Breast epithelium (tissue), 4 donors: ENCODE measurements at places on chromosomes 7 and 10. TPM values are rescaled to one million over a fixed set of nuclear protein-coding genes. Genes with fewer than 3 reads are reported as not detected.

Gene LDB3
- 2.9 TPM for total RNA-seq

- DNase-seq = no peak
- H3K27me3 ChIP-seq = no peaks in the 10 kb centered on the region
- H3K4me3 ChIP-seq = no peak overlapping the region
- H3K27ac ChIP-seq = no peak overlapping the region
Observed at GRCh38 chr10:132319853-132320653, 11.9 kb upstream of the LRRC27 start.

GRCh38 chr10:131446171-131446570 is 134.7 kb upstream of the TCERG1L start:
- peaks cover 33% of the 10 kb centered on the region for H3K27me3 ChIP-seq
- H3K4me1 ChIP-seq = no peaks in the 10 kb centered on the region
- H3K4me3 ChIP-seq = no peak overlapping the region
- no peaks in the 10 kb centered on the region for H3K36me3 ChIP-seq

DNA sequence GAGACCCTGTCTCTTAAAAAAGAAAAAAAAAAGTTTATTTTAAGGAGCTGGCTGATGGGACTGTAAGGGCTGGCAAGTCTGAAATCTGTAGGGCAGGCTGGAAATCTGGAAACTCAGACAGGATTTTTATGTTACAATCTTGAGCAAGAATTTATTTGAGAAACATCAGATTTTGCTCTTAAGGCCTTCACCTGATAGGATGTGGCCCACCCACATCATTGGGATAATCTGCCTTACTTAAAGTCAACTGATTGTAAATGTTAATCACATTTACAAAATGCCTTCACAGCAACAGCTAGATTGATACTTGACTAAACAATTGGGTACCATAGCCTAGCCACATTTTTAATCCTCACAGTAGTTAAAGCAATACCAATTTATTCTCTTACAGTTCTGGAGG is 11.5 kb downstream of the MINDY4 start:
- no peaks in the 10 kb centered on the region for H3K36me3 ChIP-seq
- H3K4me3 ChIP-seq = no peak overlapping the region
- H3K27ac ChIP-seq = no peak overlapping the region
- no peaks in the 10 kb centered on the region for H3K27me3 ChIP-seq
- DNase-seq = no peak

Gene NPFFR1
- not detected for total RNA-seq

DNA sequence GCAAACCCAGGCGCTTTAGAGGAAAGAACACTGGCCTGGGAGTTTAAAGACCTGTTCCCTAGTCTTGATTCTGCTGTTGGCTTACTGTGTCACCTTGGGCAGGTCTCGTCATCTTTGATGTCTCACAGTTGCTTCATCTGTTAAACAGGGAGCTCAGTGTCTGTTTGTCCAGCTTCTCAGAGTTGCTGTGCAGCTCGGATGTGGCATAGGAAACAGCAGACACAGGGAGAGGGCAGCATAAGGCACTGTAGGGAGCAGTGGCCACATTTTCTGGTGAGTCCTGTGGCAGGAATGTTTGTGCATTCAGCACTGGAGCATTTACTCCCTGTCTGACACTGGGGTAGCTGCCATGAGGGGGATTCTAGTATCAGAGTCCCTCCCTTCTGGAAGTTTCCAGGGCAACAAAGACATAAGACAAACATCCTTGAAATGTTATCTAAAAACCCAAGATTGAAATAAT is 2.0 kb downstream of the REPIN1 start:
- H3K27ac ChIP-seq = peak overlapping the region; percentile 98
- no peak for DNase-seq
- peaks cover 8% of the 10 kb centered on the region for H3K4me1 ChIP-seq
- peaks cover 9% of the 10 kb centered on the region for H3K36me3 ChIP-seq

DNA sequence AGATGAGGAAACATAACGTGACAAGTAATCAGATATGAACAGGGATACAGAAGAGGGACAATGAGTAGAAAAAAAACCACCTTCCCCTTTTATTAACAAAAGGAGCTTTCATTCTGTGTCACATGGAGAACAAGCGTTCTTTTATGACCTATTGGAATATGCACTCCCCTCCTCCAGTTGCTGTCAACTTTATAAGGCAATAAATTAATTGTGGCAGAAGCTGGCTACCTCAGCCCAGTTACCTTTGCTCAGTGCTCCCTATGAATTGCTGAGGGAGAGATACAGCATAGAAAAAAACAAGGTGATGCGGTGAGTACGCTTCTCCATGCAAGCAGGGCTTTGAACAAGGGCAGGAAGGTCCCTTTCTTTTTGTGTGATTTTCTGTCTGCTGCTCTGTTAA is at the start of gene MGAM2:
Gene MGAM2, plus strand, starts transcription at position 220 of the 400 bp plus-strand sequence. CDS start 5,156 bp downstream, outside the sequence.
- H3K27me3 ChIP-seq = no peaks in the 10 kb centered on the region
- no peaks in the 10 kb centered on the region for H3K36me3 ChIP-seq
- no peak within 1 kb of the TSS for H3K4me3 ChIP-seq
- no peak within 1 kb of the TSS for H3K27ac ChIP-seq

Gene RADIL
- 8.5 TPM for total RNA-seq

DNA sequence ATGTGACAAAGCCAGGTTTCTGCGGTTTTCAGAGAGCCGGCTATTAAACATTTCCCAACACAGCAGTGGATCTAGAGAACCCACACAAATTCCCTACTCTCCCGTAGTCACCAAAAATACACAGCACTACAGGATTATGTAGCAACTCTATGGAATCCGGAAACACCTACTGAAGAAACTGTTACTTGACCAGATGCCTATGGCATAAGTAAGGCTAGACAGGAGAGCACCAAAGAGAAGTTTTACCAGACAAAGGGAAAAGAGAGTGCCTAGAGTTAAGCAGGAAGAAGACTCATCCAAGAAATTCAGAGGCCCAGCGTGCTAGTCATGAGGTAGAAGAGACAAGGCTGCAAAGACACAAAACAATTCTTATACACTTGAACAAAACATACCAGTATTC is 321.1 kb downstream of the PARD3 start:
- DNase-seq = no peak
- H3K36me3 ChIP-seq = no peaks in the 10 kb centered on the region
- H3K27ac ChIP-seq = no peak overlapping the region
- no peak overlapping the region for H3K4me3 ChIP-seq
- no peaks in the 10 kb centered on the region for H3K27me3 ChIP-seq
- no peaks in the 10 kb centered on the region for H3K4me1 ChIP-seq

Gene LAMB1
- 115 TPM for total RNA-seq

Gene PTPN20
- 14.8 TPM for total RNA-seq

DNA sequence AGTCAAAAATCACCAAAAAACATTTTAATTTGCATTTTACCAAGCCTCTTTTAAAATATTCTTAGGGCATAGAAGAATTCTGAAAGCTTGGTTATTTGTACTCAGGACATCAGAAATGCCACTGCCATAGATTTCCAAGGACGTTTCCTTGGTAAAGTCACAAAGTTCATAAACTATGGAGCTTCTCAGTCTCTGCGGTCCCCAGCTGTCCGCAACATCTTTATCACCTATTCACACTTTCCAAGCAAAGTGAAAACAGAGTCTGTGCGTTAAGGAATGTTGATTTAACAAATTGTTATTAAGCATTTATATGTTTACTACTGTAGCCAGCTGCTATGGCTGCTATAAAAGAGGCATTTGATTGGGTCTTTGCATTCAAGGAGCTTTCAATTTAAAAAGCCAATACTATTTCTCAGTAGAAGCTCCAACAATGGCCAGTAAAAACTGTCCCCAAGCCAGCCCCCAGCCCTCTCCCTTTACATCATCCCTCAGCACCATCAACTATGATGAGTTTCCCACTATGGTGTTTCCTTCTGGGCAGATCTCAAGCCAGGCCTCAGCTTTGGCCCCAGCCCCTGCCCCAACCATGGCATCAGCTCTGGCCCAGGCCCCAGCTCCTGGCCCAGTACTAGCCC is 36.8 kb downstream of the CADPS2 start:
- H3K4me1 ChIP-seq = no peaks in the 10 kb centered on the region
- DNase-seq = no peak
- H3K4me3 ChIP-seq = no peak overlapping the region
- no peaks in the 10 kb centered on the region for H3K36me3 ChIP-seq
- H3K27me3 ChIP-seq = no peaks in the 10 kb centered on the region
- no peak overlapping the region for H3K27ac ChIP-seq

DNA sequence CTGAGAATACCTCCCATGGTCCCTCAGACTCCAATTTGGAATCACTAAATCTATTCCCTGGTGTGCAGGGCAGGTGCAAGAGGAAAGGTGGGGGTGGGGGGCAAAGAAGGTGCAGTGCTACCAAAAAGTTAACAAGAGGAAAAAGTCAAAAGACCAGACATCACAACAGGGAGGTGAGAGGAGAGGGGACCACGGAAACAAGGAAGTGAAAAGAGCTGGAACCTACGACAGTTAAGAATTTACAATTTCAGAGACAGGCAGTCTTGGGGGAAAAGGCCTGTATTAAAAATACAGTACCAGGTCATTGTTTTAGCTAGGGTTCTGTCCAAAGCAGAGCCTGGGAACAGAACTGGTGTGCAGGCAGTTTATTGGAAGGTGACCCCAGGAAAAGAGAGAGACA is 14.6 kb downstream of the ITGB1 start:
- H3K27me3 ChIP-seq = no peaks in the 10 kb centered on the region
- no peak overlapping the region for H3K27ac ChIP-seq
- no peak for DNase-seq
- no peak overlapping the region for H3K4me3 ChIP-seq

GRCh38 chr7:114941692-114942091 is 19.8 kb downstream of the MDFIC start:
- H3K36me3 ChIP-seq = no peaks in the 10 kb centered on the region
- no peak overlapping the region for H3K27ac ChIP-seq
- H3K27me3 ChIP-seq = no peaks in the 10 kb centered on the region
- H3K4me3 ChIP-seq = no peak overlapping the region
- H3K4me1 ChIP-seq = no peaks in the 10 kb centered on the region

DNA sequence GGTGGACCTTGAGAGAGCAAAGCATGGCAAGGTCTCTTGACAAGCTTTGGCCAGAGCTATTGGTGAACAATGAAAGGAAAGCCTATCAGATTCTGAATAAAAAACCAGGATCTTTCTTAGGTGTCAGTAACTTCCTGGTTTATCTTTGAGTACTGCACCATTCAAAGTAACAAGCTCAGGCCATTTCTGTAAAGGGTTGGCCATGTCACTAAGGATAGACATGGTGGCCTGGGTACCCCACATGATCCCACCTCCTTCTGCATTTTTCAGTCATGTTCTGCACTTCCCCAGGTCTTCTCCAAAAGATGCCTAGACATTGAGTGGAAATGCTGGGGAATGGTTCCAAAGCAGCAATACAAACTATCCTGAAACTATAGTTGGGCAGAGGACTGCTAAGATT is 242.0 kb downstream of the ARHGAP12 start:
- no peaks in the 10 kb centered on the region for H3K27me3 ChIP-seq
- no peak for DNase-seq
- no peaks in the 10 kb centered on the region for H3K36me3 ChIP-seq
- no peaks in the 10 kb centered on the region for H3K4me1 ChIP-seq

- H3K27ac ChIP-seq = no peak overlapping the region
- H3K4me3 ChIP-seq = no peak overlapping the region
- no peaks in the 10 kb centered on the region for H3K36me3 ChIP-seq
- no peak for DNase-seq
- no peaks in the 10 kb centered on the region for H3K27me3 ChIP-seq
Observed at GRCh38 chr7:69211739-69212138, 386.5 kb upstream of the AUTS2 start.

DNA sequence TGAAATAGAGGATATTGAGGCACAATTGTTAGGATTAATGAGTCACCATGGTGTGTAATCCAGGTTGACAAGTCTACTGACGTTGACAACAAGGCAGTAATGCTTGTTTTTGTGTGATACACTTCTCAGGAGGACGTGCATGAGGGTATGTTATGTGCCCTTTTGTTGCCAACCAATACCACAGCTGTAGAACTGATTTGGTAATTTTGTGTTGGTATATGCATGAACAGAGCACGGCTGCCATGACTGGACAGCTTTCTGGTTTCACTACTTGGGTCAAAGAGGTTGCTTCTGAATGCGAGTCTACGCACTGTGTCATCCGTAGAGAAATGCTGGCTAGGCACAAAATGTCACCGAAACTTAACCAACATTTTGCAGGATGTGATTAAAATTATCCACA is 32.9 kb downstream of the PHTF2 start:
- H3K27me3 ChIP-seq = no peaks in the 10 kb centered on the region
- H3K27ac ChIP-seq = no peak overlapping the region
- H3K4me3 ChIP-seq = no peak overlapping the region
- no peaks in the 10 kb centered on the region for H3K36me3 ChIP-seq
- H3K4me1 ChIP-seq = no peaks in the 10 kb centered on the region
- no peak for DNase-seq

Gene MMD2
- not detected for total RNA-seq

Gene FUOM
- total RNA-seq = 31.2 TPM

- DNase-seq = no peak
- H3K27ac ChIP-seq = peak overlapping the region; percentile 52
- no peaks in the 10 kb centered on the region for H3K4me1 ChIP-seq
Observed at GRCh38 chr10:84493951-84494848, 165.8 kb downstream of the CCSER2 start.

- no peaks in the 10 kb centered on the region for H3K4me1 ChIP-seq
- H3K4me3 ChIP-seq = no peak overlapping the region
- no peaks in the 10 kb centered on the region for H3K27me3 ChIP-seq
- no peaks in the 10 kb centered on the region for H3K36me3 ChIP-seq
- no peak for DNase-seq
Observed at GRCh38 chr7:134948736-134949135, 37.6 kb upstream of the AGBL3 start.

GRCh38 chr10:93652857-93653256 is 40.5 kb downstream of the PDE6C start:
- no peaks in the 10 kb centered on the region for H3K27me3 ChIP-seq
- H3K36me3 ChIP-seq = no peaks in the 10 kb centered on the region
- H3K27ac ChIP-seq = no peak overlapping the region
- no peaks in the 10 kb centered on the region for H3K4me1 ChIP-seq
- no peak overlapping the region for H3K4me3 ChIP-seq

Gene SLC18A3
- not detected for total RNA-seq

- H3K4me1 ChIP-seq = no peaks in the 10 kb centered on the region
- no peaks in the 10 kb centered on the region for H3K36me3 ChIP-seq
- H3K27ac ChIP-seq = no peak overlapping the region
- no peak for DNase-seq
Observed at GRCh38 chr10:105837951-105838350, 1196.9 kb downstream of the SORCS3 start.

Gene PTF1A
- not detected for total RNA-seq

DNA sequence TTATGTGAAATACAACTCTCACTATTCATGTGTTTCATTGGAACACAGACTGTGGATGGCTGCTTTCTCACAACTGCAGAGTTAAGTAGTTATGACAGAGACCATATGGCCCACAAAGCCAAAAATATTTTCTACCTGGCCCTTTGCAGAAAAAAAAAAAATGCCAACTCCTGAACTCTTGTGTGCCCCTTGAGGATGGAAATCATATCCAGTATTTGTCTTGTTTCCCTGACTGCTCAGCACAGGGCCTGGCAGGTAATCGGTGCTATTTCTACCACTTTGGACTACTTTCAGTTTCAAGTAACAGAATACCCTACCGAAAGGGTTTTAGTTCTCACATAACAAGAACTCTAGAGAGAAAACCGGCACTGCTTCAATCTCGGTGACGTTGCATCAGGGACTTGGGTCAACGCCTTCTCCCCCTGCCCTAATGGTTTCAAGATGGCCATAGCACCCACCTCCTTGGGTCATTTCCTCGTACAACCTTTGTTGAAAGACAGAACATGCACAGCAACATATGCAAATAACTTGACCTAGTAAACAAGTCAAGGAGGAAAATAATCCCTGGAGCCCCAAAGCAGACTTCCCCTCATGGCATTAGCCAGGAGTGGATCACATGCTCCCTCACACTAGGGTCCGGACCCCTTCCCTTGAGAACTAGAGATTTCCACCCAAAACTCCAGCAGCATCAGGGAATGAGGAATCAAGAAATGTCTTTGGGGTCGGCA is 11.8 kb upstream of the GPNMB start:
- no peak for DNase-seq
- no peaks in the 10 kb centered on the region for H3K27me3 ChIP-seq
- H3K27ac ChIP-seq = no peak overlapping the region
- peak overlapping the region; percentile 19 for H3K4me3 ChIP-seq
- H3K36me3 ChIP-seq = no peaks in the 10 kb centered on the region
- no peaks in the 10 kb centered on the region for H3K4me1 ChIP-seq
